ENCODE measurements at places on chromosomes 5 and 9. TPM values are rescaled to one million over a fixed set of nuclear protein-coding genes. Genes with fewer than 3 reads are reported as not detected.
A peak's percentile ranks its signal among the peaks of the same experiment; 100 is the strongest.

VCAN gene
- 7.5 TPM for total RNA-seq

GRCh38 chr5:169091396-169091980 is 209.5 kb downstream of the SLIT3 start:
- no peak for DNase-seq

- DNase-seq = no peak
Observed at GRCh38 chr9:121386442-121387175, 16.6 kb upstream of the STOM start.

DNA sequence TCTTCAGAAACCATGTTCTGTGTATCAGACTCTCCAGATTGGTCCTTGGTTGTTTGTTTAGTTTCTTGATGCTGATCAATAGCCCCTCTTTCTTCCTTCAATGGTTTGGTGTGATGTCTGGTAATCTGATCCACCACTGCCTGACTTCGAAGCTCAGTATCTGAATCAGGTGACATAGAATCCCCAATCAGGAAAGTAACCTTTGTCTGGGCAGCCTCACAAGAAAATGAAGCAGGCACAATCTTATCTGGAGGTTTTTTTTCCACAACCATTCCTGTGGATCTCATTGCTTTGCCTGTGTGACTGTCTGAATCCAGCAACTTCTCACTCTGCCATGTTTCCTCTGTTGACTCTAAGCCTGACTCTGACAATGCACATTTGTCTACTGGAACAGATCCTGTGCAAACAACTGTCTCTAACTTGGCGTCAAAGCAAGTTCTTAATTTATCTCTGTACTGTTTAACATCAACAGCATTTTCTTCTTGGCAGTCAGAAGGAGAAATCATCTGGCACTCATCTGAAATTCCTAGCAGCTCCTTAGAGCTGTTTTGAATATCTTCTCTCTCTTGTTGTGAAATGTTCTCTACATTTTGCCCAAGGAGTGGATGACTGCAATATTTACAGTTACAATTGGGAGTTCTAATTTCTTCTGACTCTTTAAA is 37.1 kb upstream of the RAPGEF6 start:
- DNase-seq = no peak

DNA sequence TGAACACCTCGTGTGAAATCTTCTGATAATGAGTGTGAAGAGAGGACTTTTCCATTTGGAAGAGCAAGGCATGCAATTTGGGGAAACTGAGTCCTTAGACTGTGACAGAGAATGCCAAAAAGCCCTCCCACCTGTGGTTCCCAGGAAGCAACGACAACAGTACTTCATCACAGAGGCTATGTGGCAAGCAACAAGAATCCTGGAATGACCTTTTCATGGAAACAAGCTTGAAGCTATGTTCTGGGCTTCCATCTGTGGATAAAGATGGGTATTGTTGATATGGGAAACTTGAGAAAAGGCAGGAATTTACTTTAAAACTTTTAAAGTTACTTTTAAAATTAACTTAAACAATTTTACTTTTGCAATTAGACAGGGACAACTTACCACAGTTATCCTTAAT is 131.2 kb upstream of the ANKH start:
- no peak for DNase-seq

CYLC2 gene
- not detected for total RNA-seq

DNA sequence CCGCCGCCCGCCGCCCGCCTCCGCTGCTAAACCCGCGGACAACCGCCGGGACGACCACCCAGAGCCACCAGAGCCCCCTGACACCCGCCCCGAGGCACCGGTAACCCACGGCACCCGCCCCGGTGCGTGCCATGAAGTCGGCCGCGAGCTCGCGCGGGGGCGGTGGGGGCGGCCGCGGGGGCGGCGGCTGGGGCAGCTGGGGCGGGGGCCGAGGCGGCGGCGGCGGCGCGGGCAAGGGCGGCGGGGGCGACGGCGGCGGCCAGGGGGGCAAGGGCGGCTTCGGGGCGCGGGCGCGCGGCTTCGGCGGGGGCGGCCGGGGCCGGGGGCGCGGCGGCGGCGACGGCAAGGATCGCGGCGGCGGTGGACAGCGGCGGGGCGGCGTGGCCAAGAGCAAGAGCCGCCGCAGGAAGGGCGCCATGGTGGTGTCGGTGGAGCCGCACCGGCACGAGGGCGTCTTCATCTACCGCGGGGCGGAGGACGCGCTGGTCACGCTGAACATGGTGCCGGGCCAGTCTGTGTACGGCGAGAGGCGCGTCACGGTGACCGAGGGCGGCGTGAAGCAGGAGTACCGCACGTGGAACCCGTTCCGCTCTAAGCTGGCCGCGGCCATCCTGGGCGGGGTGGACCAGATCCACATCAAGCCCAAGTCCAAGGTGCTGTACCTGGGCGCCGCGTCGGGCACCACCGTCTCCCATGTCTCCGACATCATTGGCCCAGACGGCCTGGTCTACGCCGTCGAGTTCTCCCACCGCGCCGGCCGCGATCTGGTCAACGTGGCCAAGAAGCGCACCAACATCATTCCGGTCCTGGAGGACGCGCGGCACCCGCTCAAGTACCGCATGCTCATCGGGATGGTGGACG is 499 bp downstream of the FBLL1 start:
- no peak for DNase-seq

- no peak for DNase-seq
Observed at GRCh38 chr5:59703789-59704188, 189.7 kb downstream of the PDE4D start.

TMEM252 gene
- total RNA-seq = not detected

- no peak for DNase-seq
Observed at GRCh38 chr5:148454576-148454975, 70.8 kb downstream of the FBXO38 start.

RNF183 gene
- total RNA-seq = not detected

FAM221B gene
- not detected for total RNA-seq

- no peak for DNase-seq
Observed at GRCh38 chr5:69030358-69031062, 63.3 kb upstream of the SLC30A5 start.

DNA sequence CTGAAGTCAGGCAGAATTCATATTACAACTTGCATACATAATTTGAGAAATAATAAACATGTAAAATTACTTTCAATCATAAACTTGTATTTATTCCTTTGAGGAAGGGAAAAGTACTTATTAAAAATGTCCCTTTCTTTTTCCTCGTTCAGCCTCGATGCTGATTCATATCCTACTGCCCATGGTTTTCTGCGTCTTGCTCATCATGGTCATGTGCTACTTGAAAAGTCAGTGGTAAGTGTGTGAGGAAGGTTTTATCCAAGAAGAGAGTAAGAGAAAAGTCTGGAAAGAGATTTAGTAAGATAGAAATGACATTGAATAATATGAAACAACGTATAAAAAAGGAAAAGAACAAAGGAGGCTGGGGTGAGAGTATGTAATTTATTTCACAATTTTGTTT is 85.9 kb downstream of the OSMR start:
- peak; percentile 32 for DNase-seq

DNA sequence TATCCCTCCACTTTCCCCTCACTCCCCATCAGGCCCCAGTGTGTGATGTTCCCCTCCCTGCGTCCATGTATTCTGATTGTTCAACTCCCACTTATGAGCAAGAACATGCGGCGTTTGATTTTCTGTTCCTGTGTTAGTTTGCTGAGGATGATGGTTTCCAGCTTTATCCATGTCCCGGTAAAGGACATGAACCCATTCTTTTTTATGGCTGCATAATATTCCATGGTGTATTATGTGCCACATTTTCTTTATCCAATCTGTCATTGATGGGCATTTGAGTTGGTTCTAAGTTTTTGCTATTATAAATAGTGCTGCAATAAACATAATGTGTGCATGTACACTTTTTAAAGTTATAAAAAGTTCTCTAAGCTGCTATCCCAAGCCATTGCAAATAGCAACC is 75.6 kb downstream of the ERBIN start:
- DNase-seq = no peak

GRCh38 chr9:76530458-76531110 is 71.6 kb downstream of the GCNT1 start:
- no peak for DNase-seq

DNA sequence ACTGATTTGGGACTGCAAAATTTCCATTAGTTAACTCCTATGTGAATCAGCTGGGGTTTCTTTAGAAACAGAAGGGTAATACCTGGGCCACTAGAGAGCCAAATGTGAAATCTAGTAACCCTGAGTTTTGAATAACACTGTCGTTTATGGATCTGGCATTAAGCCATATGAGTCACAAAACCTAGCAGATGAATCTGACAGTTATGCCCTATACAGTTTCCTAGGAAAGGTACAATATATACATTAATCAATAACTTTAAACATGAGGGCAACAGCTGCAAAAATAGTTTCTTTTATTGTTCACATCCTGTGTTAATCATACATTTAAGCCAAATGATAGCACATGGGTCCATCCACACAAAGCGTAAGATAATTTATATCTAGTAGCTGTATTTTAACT is 56.9 kb downstream of the PAM start:
- peak; percentile 65 for DNase-seq

CANX gene
- 346 TPM for total RNA-seq

DNA sequence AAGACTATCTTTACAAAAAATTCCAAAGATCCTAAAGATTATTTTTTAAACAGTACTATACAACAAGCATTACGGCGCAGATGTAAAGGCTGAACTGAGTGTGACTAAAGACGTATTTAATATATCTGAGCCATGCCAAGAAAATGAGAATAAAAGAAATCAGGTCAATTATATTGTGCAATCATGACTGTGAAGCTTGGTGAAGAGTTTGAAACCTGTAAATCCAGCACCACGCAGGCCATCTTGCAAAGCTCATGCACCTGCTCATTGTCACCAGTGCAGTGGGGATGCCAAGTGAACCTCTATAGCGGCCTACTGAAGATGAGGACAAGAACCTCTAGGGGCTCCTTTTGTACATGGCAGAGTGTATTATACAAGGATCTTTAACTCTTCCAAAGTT is 89.0 kb downstream of the ANKH start:
- no peak for DNase-seq

DNA sequence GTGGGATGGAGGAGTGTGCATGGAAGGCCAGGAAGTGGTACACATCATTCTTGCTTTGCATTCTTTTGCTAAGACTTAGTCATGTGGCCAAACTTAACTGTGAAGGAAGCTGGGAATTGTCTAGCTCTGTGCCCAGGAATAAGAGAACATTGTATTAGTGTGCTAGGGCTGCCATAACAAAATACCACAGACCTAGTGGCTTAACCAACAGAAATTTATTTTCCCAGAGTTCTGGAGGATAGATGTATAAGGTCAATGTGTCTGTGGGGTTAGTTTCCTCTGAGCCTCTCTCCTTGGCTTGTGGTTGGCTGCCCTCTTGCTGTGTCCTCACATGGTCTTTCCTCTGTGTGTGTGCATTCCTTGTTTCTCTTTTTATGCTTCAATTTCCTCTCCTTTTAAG is 32.4 kb downstream of the NNT start:
- peak; percentile 73 for DNase-seq

DNA sequence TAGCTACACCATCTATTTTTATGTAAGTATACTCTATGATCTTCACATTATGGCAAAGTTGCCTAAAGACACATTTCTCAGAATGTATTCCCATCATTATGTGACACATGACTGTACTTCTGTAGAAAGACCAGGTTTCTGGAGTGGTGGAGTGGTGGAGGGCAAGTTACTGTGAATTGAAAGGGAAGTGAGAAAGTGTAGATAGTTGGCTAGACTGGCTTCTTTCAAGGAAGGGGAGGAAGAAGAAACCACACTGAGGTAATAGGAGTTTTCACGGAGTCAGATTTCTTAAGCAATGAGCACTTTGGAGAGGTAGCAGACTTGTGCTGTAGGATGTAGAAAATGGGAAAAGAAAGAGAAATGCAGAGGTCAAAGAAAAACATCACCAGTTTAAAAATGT is 50.9 kb upstream of the EQTN start:
- DNase-seq = no peak

GRCh38 chr5:34516686-34517085 is 139.4 kb upstream of the RAI14 start:
- DNase-seq = no peak

DNA sequence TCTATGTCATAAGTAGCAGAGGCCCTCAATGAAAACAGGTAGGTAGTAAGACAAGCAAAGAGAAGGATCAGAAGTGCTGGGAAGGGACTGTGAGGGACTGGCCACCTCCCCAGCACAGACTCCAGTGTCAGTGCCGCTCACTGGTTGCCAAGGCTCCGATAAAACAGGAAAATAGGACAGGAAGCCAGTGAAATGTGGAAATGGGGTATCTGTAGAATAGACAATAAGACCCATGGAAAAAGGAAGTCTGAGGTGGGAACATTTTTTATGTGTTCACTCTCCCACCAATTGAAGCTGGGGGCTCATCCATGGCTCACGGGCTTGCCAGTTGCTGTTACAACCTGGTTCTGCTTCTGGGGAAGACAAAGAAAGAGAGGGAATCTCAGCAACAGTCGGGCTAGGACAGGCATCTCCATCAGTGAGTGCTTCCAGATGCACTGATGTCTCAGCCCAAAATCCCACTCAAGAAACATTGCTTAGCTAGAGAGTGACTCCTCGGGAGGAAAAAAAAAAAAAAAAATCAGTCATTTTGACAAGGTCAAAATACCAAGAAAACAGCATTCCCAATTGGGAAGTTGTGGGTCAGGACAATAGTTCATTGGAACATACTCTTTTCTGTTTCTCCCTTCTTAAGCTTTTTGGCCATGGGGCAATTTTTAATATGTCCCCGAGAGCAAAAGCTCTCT is 27.6 kb upstream of the NFIB start:
- no peak for DNase-seq

DNA sequence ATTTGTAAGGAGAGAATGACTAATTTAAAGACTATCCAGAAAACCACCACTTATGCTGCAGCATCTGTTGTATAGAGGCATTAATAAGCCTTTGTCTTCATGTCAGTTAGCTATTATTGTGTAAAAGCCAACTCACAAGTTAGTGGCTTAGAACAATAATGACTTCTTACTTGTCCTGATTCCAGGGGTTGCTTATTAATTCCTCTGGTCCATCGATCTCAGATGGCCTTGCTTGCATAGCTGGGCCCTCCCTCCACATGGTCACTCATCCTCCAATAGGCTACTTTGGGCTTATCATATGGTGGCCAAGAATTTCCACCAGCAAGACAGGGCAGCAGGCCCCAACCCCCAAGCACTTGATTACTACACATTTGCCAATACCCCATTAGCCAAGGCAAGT is 44.5 kb upstream of the STK32A start:
- peak; percentile 3 for DNase-seq

PCDHGA8 gene
- total RNA-seq = 0.61 TPM

PLEKHG4B gene
- total RNA-seq = 0.61 TPM

DNA sequence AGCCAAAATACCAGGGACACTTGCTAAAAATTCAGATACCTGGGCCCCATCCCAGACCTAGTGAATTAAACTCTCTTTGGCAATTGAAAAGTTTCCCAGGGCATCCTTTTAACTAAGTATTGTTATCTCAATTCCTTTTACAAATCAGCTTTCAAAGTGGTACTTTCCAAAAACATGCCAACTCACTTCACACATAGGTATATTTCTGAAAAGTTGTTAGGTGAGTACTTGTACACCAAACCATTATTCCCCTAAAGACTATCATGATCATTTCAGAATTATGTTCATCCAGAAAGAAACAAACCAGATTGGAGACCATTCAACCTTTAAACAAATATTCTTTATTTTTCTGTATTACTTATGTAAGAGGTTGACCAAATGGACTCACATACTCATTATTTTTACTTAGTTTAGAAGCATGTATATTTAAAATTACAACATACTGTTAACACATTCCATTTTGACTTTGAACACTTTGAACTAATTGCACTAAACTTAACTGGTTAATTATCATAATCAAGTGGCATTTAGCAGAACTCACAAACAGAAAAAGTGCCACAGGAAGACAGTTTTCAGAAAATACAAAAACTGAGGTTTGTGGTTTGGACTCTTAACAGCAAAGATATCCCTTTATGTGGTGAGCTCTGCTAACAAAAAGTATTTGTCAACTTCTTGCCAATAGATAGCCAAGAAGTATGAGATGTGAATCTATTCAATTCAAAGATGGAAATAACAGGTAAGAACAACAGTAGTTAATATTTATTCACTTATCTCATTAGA is 40.7 kb downstream of the KIAA0825 start:
- no peak for DNase-seq

IFNA17 gene
- not detected for total RNA-seq
